Urinary bladder (tissue), 4 donors: ENCODE measurements at places on chromosomes 2 and 18. TPM values are rescaled to one million over a fixed set of nuclear protein-coding genes. Genes with fewer than 3 reads are reported as not detected.
A peak's percentile ranks its signal among the peaks of the same experiment; 100 is the strongest.

PMAIP1 gene
- 1.6 TPM for total RNA-seq

UGT1A3 gene
- total RNA-seq: 1.2 TPM

SRD5A2 gene
- total RNA-seq: 16.2 TPM

SLC19A3 gene
- 1.4 TPM for total RNA-seq

RSAD2 gene
- total RNA-seq: 11.1 TPM

ARHGEF4 gene
- total RNA-seq: 7.0 TPM

ICOS gene
- total RNA-seq: 0.21 TPM

DNA sequence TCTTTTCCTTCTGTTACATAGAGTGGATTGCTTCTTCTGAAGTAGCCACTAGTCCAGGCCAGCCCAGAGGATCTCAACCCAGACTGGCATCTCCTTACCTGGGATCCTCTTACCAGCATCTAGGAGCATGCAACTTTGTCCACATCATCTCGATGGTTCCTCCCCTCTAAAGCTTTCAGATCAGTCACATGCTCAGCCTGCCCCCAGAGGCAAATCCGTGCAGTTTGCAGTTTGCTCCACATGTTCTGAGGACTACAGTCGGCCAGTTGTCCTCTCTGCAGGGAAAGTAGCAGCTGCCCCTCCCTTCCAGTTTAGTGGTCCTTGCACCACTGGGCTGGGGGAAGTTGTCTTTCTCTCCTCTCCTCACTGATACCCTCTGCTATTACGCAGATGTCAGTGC is 259.8 kb upstream of the APCDD1 start:
- DNase-seq: no peak

- DNase-seq: no peak
These were observed 84.0 kb downstream of the RDH14 start for GRCh38 chr2:18476484-18476883.

- DNase-seq: no peak
These were observed 5.5 kb upstream of the ECEL1 start for GRCh38 chr2:232492963-232493700.

- peak; percentile 35 for DNase-seq
These were observed 2.7 kb downstream of the ID2 start for GRCh38 chr2:8684540-8684877.

GRCh38 chr2:172905937-172906811 is 169.5 kb upstream of the MAP3K20 start:
- DNase-seq: no peak

DNA sequence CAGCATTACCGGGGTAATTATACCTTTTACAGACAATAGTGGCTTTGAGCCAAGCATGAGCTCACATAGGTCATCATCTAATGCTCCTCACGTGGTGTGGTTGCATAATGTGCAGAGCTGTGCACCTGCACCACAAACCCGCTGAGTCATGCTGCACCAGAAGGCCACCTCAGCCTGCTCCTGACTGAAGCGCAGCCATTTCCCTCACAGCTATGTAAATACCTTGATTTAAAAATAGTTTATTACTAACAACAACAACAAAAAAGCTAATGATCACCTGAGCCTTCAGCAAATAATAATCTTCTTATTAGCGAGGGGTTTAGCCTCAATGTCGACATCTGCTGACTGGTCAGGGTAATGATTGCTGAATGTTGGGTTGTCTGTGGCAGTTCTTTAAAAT is 238.8 kb downstream of the MBD5 start:
- DNase-seq: no peak

GRCh38 chr2:226125176-226125883 is 674.3 kb downstream of the IRS1 start:
- DNase-seq: no peak

GRCh38 chr2:37125416-37125815 is 31.4 kb downstream of the EIF2AK2 start:
- DNase-seq: no peak

GRCh38 chr2:189293164-189293563 is 113.6 kb upstream of the COL5A2 start:
- DNase-seq: no peak

DNA sequence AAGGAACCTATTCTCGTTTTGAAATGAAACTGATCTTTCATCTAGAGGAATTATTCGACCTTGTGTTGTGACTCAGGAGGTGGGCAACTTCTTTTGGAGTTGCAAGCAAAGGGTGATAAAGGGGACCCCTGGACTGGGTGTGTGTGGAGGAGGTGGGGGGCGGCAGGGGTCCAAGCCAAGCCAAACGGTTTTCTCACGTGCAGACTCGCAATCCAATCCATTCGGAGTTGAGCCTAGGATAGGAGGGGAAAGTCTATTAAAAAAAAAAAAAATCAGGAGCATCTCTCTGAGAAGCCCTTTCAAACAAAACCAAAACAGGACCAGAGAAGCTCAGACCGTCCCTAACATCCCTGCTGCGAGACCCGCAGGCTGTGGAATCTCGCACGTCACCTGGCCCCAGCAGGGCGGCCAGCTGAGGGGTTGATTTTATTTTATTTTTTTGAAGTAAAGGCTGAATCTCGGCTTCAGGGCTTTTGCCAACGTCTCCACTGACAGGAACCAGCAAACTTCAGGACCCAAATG is 3.7 kb upstream of the ZEB2 start:
- no peak for DNase-seq

DNA sequence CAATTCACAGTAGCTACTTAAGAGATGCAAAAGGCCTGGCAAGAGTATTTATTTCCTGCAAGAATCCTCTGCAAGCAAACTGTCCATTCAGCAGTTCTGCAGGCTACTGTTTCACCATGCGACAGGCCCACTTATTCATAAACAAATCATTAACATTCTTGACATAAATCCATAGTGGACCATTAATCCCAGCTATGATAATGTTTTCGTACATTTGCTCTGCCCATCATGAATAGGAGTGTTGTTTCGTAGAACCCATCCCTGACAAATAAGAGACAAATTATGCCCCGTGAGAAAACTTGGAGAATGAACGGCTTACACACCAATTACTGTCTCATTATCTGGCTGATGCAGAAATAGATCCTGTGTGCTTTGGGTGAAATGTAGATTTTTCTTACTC is 65.4 kb downstream of the PID1 start:
- DNase-seq: no peak

- DNase-seq: no peak
These were observed 35.0 kb downstream of the GLI2 start for GRCh38 chr2:120770641-120771040.

DNA sequence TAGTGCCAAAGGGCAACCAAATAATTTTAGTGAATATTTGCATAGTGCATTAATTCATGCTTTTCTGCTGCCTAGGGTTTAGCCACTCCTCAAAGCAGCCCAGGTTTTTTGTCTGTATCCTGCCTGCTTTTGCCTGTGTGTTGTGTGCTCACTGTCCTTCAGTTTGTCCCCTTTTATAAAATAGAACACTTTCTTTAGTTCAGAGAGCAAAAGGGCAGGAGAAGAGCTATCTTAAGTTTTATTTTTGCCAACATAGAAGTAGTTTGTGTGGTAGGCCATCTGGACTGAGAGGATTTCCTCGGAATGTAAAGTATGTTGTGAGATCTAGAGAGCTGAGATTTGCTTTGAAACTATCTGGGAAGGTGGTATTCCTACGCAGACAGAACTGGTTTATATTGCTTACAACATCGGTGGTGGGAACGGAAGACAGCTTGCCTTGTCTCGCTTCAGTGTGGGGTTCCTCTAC is 64.9 kb downstream of the EML4 start:
- DNase-seq: no peak

DNA sequence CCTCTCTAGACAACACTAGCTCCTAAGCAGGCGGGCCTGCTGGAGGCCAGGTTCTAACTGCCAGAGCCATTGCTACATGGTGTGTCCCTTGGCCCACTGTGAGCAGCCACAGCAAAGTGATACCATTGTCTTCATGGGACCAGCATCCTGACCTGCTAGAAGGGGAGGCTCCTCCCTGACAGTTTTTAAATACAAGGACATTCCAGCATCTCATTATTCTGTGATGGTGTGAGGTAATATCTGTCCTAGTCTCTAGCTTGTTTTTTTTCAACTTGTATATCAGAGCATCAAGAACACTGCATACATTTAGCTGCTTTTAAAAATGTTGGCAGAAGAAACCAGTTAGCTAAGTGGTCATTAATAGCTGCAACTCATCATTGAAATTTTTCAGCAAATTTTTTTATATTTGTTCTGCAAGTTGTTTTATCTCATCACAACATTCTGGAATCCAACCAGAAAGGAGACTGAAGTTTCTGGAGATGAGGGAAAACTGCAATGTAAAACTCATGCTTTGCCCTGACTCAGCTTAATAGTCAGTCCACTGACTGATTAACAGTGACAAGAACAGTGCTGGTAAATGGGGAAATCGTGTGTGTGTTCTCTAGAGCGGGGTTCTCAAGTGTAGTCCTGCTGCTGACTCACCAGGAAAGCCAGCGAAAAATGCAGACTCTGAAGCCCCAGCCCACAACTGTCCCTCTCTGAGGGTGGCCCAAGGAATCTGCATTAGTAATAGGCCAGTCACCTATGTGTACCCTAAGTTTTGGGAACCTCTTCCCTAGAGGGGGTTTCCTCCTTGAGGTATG is 17.8 kb downstream of the MAPRE3 start:
- no peak for DNase-seq

DNA sequence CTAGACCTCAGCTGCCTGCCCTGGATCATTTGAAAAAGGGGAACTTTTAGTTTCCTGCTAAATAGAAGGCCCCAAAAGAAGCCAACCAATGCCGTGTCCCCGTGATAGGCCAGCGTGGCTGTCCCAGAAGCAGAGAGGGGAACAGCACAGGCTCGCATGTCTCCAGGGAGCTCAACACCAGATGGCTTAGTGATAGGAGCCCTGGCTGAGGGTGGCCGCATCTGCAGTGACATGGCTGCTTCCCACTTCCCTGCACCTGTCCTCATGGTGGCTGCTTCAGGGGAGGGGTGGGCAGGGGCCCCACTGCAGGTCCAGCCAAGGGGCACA is 79.6 kb downstream of the MBP start:
- no peak for DNase-seq

GRCh38 chr18:73688851-73689711 is 458.6 kb downstream of the FBXO15 start:
- DNase-seq: no peak

GRCh38 chr2:136116813-136117390 is 1.0 kb downstream of the CXCR4 start:
- DNase-seq: no peak

GRCh38 chr2:45699032-45699658 is 47.7 kb downstream of the PRKCE start:
- DNase-seq: no peak

- DNase-seq: no peak
These were observed 29.8 kb downstream of the KCNE4 start for GRCh38 chr2:223081789-223082188.
